ENCODE measurements at places on chromosomes 2 and 18.

DNA sequence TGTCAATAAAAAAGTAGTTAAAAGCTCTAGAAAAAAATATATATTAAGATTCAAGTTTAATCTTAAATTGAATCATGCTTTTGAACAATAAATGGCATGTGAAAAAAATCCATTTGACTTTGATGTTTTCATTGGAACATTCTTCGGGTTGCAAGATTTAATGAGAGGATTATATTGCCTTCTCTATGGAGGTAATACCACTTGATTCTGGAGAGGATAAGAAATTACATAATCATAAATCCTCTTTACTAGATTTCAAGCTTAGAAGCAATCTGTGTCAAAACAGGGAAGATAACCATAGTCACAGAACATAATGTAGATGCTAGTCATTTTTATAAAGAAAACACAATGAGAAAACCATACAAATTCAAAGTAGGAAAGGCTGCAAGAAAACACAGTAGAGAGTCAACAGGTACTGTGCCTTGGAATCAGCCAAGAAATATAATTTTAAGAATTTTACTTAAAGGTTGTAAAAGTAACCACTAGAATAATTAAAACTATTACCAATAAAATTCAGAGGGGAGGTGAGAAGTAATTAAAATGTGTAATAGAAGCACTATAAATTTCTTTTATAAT, 18.7 kb upstream of the MAPRE2 start:
- no peak for DNase-seq

- no peak for DNase-seq
Measured at GRCh38 chr2:238055841-238056240, 5.0 kb upstream of the SCLY start.

GRCh38 chr2:41926614-41927580, 120.9 kb upstream of the PKDCC start:
- no peak for DNase-seq

DNA sequence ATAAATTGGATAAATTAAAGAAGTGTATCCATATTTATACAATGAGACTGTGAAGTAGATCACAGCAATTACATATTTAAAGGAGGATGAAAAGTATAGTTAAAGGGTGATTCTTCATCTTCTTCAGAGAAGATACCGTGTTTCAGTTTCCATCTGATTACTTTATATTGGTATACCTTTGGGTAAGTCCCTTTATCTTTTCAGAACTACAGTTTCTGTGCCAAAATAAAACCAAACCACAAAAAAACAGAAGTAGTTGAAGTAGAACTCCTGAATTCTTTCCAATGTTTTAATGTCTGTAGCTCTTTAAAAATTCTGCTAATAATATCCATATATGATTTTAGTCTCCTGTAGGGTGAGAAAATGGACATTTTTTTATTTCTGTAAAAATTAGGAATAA, 231.2 kb upstream of the LINC00305 start:
- no peak for DNase-seq

DNA sequence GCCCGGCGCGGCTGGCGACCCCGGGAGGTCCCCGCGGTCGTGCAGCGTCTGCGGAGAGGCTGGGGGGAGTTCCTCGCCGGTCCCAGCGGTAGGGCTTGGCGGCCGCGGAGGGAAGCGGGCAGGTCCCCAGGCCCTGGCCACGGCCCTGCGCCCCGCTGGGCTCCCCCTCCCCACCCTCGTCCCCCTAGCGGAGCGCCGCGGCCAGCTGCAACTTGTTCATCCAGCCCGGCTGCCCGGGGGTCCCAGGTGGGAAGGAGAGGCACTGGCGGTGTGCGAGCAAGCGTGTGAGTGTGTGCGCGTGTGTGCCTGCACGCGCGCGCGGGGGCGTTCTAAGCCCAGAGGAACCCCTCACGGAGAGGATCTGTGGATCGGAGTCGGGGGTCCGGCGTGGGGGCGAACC, 1.3 kb downstream of the PTPRM start:
- DNase-seq, result no peak

DNA sequence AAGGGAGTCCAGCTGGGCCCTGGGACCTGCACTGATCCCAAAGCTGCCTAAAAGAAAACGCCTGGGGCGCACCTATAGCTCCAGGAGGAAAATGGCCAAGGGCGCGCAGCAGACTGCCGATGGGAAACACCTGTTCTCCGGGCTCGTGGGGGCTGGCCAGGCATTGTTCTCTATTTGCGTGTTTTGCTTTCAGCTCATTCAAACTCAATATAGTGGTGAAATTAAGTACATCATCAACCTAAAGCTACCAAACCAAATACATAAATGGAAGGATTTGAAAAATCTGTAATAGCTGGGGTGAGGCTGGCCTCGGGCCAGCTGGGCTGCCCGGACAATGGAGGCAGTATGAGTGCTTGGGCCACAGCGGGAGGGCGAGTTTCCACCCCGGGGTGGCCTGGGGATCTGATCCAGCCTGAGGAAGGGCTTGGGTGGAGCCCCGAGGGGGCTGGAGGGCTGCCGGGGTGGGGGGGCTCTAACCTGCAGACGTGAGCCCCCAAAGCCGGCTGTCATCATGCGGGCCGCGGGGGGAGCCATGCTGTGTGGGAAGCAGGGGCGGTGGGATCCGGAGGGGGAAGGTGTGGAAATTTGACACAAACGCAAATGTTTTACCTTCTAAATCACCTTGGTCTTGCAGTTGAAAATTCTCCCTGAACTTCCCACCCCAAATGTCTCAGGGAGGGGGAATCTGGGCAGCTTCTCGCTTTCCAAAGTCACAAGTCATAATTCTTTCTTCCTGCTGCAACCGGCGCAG, 77.6 kb downstream of the ASB1 start:
- peak; percentile 70 for DNase-seq

DNA sequence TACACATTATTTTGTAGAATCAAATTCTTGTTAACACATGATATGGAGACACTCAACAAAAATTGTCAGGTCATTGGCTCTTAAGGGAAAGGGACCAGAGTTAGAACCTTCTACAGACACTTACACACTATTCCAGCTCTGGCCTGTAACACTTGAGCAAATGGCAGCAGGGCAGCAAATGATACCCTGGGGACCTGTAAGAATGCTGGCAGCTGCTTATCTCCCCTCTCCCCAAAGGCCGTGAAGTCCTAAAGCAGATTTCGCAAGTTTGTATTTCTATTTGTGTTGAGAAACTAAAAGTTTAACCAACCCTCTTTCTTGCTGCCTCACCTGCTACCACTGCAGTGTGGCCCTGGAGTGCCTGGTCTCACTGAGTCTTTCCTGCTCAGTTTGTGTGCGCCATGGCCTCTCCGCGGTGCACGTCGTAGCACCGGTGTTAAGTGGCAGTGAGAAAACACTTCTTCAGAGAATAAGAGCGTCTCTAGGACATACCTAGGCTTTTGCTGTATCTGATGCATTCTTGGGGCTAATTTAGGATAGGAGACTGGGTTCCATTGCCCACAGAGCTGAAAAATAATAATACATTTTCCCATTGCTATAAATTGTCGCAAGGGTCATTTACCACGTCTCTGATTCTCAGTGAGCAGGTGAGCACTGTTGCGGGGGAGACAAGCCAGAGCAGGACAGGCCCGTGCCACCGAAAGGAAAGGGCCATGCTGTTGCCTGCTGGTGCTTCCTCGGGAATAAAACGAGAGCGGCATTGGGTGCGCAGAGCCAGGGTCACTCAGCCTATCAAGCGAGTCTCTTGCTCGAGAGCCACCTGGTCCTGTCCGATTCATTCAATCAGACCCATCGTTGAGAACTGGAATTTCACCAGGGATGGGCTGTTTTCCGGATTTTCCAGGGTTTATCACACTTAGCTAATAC, 204.9 kb downstream of the PTGR3 start:
- no peak for DNase-seq

- DNase-seq, result no peak
Measured at GRCh38 chr2:190446193-190446592, 38.0 kb downstream of the MFSD6 start.

DNA sequence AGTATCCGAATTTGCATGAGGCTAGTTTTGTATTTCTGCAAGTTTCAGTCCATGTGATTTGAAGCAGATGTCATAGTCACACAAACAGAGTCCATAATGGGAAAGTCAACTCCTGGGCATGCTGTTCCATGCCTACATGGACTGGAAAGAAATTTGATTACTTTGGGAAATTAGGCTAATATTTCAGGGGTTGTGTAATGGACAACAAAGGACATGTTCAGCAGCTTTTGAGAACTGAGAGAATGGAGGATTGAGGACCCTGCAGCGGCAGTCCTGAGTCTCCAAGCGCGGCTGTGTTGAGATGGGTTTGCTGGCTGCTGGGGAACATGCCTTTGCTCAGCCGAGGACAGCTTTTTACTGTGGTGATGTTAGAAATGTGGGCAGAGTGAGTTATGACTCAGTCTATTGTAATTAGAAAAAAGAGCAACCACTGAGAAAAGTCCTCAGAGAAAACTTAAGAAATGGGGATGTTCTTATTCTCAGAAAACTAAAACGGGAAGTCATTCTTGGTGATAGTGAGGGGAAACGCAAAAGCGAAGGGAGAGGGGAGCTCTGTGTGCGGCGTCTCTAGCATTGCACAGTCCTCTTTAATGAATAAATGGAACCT, 149.2 kb downstream of the FAM210A start:
- no peak for DNase-seq

DNA sequence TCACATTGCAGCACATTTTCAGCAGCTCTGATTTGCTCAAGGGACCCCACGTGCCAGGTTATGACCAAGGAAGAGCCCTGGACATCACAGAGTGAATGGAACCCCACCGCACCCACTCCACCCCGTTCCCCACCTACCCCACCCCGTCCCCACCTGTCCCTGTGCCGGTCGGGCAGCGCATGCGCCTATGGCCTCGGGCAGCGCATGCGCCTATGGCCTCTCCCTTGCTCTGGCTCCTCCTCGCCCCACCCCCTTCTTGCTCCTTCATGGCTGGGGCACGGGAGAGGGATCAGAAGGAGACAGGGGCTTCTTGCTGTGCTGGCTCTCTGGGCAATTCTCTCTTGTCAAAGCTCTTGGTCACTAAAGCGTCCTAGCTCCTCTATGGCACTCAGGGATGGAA, 371.8 kb upstream of the HS6ST1 start:
- no peak for DNase-seq

DNA sequence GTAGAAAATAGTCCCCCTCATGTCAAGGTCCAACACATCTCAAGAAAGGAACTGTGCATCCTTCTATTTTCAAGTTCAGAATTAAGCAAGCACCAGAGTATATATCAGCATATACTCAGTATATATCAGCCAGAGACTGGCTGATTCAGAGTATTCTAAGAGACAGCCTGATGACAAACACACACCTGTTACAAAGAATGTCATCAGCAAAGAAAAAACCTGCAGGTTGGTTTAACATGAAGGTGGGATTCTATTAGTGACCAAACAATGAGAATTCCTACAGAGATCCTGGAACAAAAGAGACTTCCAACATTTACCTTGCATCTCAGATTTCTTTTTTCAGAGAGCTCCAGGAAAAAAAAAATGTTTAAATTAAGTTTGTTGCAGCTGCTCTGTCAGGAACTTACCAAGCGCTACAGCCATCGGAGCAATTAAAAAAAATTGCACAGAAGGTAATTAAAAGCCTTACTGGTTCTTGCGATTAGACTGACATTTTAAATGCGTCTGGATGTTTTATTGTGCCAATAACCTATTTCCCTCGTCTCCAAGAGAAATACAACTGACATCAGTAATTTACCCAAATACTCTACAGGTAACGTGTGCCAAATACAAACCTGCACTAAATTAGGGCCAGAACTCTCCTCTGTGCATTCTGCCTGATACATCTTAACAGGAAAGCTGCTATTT, 218.1 kb downstream of the HNMT start:
- DNase-seq, result no peak

DNA sequence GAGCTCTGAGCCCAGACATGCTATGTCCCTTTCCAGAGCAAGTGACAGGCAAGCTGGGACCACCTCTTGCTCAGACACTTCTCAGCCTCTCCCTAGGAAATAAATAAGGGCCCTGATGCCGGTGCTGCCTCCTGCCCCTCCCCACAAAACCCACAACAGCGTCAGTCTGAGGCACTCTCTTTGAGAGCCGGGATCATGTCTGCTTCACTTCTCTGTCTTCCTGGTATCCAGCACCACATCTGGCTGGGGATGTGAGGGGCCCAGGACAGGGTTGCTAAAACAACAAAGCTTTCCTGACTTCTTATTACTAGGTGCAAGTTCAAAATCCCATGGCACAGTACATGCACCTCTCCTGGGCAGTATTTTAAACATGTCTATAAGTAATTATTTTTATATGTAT, 103.9 kb upstream of the GLI2 start:
- DNase-seq, result no peak

DNA sequence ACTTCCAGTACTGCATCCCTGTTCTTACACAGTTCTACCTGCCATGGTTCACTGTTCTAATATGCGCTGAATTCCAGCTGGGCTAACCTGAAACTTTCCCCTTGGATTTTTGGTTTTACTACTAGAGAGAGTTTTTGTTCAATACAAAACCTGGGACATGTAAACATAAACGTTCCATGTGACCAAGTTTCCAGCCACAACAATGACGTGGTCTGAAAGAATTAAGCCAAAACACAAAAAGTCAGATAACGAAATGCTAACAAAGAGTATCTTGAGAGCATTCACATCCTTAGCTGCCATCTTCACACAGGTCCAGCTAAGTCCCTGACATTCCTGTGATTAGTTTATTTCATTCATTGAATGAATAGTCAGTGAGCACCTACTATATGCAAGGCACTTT, 467.0 kb upstream of the PKDCC start:
- no peak for DNase-seq

DNA sequence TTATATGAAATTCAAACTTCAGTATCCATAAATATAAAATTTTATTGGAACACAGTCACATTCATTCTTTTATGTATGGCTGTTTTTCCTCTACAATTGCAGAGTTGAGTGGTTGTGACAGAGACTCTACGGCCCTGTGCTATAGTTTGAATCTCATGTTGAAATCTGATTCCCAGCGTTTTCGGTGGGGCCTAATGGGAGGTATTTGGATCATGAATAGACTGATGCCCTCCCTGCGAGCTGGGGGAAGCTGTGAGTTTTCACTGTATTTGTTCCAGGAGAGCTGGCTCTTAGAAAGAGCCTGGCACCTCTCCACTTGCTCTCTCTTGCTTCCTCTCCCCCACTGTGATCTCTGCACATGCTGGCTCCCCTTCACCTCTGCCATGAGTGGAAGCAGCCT, 1.7 kb downstream of the PFN4 start:
- DNase-seq, result no peak

- no peak for DNase-seq
Measured at GRCh38 chr2:150591496-150592285, 104.2 kb upstream of the RND3 start.

DNA sequence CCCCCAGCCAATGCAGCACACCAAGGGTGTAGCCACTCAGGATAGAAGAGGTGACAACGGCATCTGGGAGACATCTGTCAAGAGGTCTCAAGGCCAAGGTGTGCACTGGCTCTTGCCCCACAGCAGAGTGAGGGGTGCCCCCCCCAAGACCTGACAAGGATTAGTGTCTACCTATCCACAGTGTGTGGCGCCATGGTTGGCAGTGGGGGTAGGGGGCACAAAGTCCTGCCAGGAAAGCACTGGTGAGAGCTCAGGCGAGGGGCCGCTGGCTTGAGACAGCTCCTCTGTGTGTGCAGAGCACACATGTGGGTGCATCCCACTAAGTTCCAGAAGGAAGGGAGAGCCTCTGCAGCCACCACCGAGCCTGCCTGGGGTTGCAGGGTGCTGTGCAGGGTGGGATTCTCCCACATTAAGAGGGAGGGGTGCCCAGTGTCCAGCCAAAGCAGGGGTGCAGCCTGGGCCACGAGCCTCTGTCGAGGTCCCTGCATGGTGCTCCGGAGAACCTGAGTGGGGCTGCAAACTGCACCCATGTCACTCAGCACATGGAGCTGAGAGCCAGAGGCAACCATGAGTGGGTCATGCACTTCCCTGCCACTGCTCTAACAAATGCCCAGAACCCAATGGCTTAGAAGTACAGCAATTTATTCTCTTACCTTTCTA, 311.2 kb upstream of the HDAC4 start:
- no peak for DNase-seq
